Prostate gland (tissue), 2 donors: ENCODE measurements at places on chromosomes 5 and 9.

DNA sequence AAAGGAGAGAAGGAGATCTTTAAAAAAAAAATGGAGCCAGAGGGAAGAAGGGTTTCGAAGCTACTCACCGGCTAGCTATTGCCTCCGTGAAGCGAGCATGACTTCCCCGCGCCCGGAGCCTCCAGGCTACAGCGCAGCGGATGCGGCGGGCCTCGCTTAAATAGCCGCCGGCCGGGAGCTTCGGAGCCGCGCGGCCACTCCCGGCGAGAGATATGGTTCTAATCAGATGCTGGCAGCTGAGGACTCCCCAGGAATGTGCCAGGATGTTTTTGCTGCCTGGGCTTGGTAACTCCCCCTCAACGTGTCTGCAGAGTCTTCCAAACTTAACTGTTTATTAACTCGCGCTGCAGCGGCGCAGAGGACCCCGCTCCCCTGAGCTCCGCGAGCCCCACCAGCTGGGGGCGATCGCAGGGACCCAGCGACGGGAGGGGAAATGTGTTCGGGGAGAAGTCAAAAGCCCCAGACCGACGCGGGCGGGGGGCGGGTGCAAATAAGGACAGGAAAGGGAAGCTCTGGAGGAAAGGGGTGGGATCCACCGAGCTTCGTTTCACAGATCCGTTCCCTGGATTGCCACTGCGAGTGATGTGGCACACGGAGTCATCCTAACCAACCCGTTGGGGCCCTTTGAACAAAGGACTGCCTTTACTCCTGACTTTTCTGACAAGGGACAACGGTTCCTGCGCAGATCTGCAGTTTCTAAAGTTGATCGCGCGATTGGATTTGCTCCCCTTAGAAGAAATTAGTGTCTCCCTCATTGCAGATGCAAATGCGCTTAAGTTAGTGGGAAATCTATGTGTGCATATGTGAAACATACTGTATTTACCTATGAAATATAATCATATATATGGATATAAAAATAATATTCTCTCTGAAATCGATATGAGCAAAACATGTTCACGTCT is at the start of gene DAB2:
DAB2 (minus strand) TSS at position 245 of the 902 bp plus-strand sequence. CDS start 30,660 bp downstream, outside the sequence.
- H3K4me1 ChIP-seq = no peaks in the 10 kb centered on the region
- H3K36me3 ChIP-seq = no peaks in the 10 kb centered on the region
- no peaks in the 10 kb centered on the region for H3K27me3 ChIP-seq
- peak within 1 kb of the TSS; percentile 50 for H3K4me3 ChIP-seq
- H3K27ac ChIP-seq = peak within 1 kb of the TSS; percentile 71
- peak; percentile 36 for DNase-seq

DNA sequence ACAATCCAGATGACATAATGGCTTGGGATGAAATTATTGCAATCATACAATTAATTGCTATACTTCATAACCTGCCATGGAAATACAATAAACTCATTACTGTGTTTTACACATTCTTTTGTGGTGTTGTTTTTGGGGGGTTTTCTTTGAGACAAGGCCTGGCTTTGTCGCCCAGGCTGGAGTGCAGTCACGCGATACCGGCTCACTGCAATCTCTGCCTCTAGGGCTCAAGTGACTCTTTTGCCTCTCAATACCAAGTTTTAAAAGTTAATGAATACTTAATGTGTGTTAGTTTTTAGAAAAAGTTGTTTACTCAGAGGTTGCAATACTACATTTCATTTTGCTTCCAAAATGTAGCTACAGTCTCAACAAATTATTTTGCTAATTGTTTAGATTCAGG is 598.4 kb downstream of the CHSY3 start:
- DNase-seq = no peak
- no peaks in the 10 kb centered on the region for H3K36me3 ChIP-seq
- no peaks in the 10 kb centered on the region for H3K27me3 ChIP-seq
- no peak overlapping the region for H3K27ac ChIP-seq

GRCh38 chr5:39014561-39014960 is 59.6 kb downstream of the RICTOR start:
- no peaks in the 10 kb centered on the region for H3K36me3 ChIP-seq
- no peaks in the 10 kb centered on the region for H3K4me1 ChIP-seq
- no peaks in the 10 kb centered on the region for H3K27me3 ChIP-seq
- H3K4me3 ChIP-seq = no peak overlapping the region

- no peaks in the 10 kb centered on the region for H3K36me3 ChIP-seq
- DNase-seq = no peak
- H3K4me1 ChIP-seq = no peaks in the 10 kb centered on the region
- H3K27ac ChIP-seq = no peak overlapping the region
Observed at GRCh38 chr5:132747616-132748440, 602 bp downstream of the CCNI2 start.

GRCh38 chr9:7336356-7337065 is 463.1 kb downstream of the DMAC1 start:
- H3K27me3 ChIP-seq = no peaks in the 10 kb centered on the region
- no peak overlapping the region for H3K27ac ChIP-seq
- no peak for DNase-seq
- no peak overlapping the region for H3K4me3 ChIP-seq
- no peaks in the 10 kb centered on the region for H3K4me1 ChIP-seq
- H3K36me3 ChIP-seq = no peaks in the 10 kb centered on the region

DNA sequence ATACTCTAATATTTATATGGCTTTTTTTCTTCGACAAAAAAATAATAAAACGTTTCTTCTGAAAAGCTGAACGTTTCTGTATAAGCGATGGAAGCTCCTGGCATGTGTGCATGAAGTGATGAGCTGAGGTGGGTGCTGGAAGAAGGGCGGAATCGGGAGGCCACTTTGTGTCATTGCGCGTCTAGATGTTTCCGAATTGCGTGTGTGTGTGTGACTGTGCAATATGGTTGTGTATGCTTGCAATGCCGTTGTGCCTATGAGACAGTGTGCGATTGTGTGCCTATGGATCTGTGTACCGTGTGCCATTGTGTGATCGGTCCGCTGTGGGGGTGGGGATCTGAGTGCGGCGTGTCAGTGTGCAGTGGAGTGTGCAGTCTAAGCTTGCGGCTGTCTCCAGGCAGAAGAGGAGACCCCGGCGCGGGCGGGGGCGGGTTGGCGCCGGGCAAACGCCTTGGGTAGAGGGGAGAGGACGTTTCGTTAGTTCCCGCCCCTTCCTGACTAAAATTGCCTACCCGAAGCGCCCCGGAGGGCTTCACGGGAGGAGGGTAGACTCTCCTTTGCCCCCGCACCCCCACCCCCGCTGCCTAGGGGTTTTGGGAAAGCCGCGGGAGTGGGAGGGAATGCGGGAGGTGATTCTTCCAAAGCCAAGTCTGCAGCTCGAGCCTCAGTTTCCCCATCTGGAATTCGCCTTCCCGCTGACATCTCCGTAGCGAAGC is 24.2 kb downstream of the PCDHGC5 start:
- H3K27ac ChIP-seq = peak overlapping the region; percentile 87
- no peaks in the 10 kb centered on the region for H3K27me3 ChIP-seq
- peak; percentile 33 for DNase-seq
- no peaks in the 10 kb centered on the region for H3K36me3 ChIP-seq

GRCh38 chr5:63960646-63961045 is 1.6 kb downstream of the HTR1A start:
- no peaks in the 10 kb centered on the region for H3K36me3 ChIP-seq
- H3K27me3 ChIP-seq = peaks cover 22% of the 10 kb centered on the region
- DNase-seq = no peak
- H3K4me1 ChIP-seq = no peaks in the 10 kb centered on the region
- H3K27ac ChIP-seq = no peak overlapping the region
- H3K4me3 ChIP-seq = no peak overlapping the region

DNA sequence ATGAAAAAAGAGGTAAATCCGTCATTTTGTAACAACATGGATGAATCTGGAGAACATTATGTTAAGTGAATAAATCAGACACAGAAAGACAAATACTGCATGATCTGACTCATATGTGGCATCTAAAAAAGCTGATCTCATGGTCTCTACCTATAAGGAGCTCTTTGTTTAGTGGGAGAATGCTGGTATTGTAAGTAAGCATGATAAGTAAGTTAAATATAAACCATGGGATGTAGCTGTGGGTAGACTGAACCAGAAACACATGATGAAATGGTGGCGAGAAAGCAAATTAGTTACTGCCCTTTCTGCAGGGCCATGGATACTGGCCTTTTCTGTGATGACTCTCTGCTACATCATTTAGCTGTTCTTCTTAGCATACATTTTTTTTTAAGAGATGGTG is 66.4 kb upstream of the RUSC2 start:
- no peaks in the 10 kb centered on the region for H3K36me3 ChIP-seq
- no peaks in the 10 kb centered on the region for H3K27me3 ChIP-seq
- no peak overlapping the region for H3K4me3 ChIP-seq
- no peak for DNase-seq

GRCh38 chr9:99352826-99353225 is 130.7 kb downstream of the SEC61B start:
- no peaks in the 10 kb centered on the region for H3K27me3 ChIP-seq
- DNase-seq = no peak
- no peaks in the 10 kb centered on the region for H3K36me3 ChIP-seq
- H3K4me1 ChIP-seq = no peaks in the 10 kb centered on the region
- H3K27ac ChIP-seq = no peak overlapping the region
- no peak overlapping the region for H3K4me3 ChIP-seq

DNA sequence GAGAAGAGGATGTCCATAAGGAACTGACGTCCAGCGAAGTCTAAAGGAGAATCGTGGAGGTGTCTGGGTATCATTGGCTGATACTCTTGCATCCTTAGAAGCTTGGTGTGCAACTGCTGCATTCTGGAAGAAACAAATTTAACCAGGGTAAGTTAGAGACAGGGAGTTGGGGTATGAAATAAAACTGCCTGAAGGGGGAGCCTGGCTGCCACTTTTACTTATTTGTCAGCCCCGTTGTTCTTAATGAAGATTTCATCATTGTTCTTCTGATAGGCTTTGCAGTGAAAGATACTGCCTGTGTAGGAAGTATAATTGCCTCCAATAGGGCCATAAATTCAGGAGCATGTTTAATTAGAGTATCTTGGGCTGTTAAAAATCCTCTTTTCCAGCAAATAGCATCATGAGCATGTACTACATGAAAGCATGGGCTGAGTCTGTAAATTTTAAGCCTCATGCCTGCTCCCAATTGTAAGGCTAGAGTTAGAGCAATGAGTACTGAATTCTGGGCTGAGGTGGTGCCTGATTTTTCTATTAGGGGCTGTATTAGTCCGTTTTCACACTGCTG is 1264.5 kb upstream of the ACO1 start:
- H3K36me3 ChIP-seq = no peaks in the 10 kb centered on the region
- no peak for DNase-seq
- H3K4me1 ChIP-seq = no peaks in the 10 kb centered on the region
- no peaks in the 10 kb centered on the region for H3K27me3 ChIP-seq
- H3K4me3 ChIP-seq = no peak overlapping the region
- no peak overlapping the region for H3K27ac ChIP-seq

DNA sequence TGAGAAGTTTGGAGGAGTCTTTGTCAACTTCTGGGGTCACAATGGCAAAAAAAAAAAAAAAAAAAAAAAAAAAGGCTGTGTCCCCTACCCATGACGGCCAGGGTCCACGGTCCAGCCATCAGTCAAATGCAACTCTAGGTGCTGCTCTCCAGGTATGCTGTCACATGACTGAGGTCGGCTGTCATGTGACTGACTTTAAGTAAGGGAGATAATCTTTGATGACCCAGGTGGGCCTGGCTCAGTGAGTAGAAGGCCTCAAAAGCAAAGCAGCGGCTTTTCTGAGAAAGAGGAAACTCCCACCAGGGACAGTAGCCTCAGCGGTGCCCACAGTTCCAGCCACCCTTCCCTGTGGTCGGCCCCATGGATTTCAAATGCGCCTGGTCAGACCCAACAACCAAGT is 117.7 kb downstream of the ROR2 start:
- no peak overlapping the region for H3K4me3 ChIP-seq
- H3K27ac ChIP-seq = no peak overlapping the region
- H3K4me1 ChIP-seq = peaks cover 16% of the 10 kb centered on the region
- no peak for DNase-seq
- no peaks in the 10 kb centered on the region for H3K36me3 ChIP-seq

DNA sequence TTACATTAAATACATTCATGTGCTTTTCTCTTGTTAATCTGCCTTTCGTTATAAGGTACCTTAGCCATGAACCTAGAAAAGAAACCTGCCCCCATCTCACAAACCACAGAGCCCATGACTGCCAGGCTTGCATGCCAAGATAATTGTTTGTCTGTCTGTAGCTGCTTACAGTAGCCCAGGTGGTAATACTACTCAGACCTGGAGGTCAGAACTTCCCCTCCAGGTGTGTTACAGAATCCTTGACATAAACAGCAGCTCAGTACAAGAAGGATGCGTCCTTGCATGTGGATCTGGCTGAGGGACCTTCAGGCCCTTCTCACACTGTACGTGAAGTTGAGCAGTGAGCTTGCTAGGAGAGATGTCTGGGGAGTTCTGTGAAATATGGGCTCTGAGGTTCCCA is 291.4 kb downstream of the CSNK1G3 start:
- no peaks in the 10 kb centered on the region for H3K27me3 ChIP-seq
- no peaks in the 10 kb centered on the region for H3K4me1 ChIP-seq
- no peak overlapping the region for H3K4me3 ChIP-seq
- no peak overlapping the region for H3K27ac ChIP-seq
- no peak for DNase-seq
- no peaks in the 10 kb centered on the region for H3K36me3 ChIP-seq

DNA sequence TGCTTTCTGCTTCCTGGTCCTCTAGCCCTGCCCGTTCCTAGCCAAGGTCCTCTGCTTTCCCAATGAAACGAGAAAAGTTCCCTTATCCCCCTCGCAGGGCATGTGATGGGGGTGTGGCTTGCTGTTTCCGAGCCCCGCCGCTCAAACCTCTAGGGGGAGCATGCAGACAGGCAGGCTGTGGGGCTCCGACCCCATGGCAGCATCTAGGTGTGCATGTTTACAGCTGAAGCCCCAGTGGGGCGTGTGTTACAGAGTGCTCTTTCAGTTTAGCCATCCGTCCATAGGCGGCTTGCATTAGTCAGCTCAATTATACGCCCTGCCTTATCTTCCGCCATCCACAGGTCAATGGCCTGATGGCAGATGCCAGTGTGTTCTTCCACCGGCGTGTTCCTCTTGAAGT is 48.3 kb upstream of the SPATA31E1 start:
- no peak overlapping the region for H3K4me3 ChIP-seq
- no peaks in the 10 kb centered on the region for H3K4me1 ChIP-seq
- DNase-seq = no peak

GRCh38 chr5:36177715-36178523 is 26.0 kb downstream of the SKP2 start:
- H3K27me3 ChIP-seq = no peaks in the 10 kb centered on the region
- H3K36me3 ChIP-seq = no peaks in the 10 kb centered on the region
- H3K4me3 ChIP-seq = no peak overlapping the region
